ENCODE measurements at places on chromosomes 7 and 10.

GRCh38 chr10:22712956-22713852 is 1.2 kb downstream of the PIP4K2A start:
- DNase-seq: no peak

DNA sequence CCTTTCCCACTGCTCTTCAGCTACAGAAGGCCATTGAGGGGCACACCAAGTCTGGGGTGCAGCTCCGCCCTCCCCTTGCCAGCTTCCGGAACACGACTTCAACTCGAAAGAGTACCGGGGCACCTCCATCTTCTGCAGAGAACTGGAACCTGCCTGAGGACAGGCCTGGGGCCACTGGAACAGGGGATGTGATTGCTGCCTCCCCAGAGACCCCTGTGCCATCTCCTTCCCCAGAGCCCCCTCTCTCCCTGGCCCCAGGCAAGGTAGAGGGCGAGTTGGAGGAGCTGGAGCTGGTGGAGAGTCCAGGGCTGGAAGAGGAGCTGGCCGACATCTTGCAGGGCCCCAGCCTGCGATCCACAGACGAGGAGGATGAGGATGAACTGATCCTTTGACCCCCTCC is 10.9 kb downstream of the FAM131B start:
- no peak for DNase-seq

DNA sequence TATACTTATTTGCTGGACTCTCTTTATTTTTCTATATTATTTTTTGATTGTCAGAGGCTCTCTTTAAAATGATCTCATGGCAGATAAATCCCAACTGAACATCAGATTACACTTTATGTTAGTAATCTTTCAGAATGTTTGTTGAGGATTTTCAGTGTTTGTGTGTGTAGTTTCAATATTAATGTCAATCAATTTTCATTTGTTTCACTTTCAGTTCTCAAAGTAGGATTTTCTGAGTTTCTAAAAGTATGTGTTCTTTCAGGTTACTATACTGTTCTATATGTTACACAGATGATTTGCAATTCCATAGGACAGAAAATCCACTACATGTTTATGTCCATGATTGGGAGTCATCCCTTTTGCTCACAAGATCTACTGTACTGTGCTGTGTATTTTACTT is 311.9 kb upstream of the POT1 start:
- no peak for DNase-seq

GRCh38 chr10:103784089-103784488 is 71.3 kb downstream of the SH3PXD2A start:
- DNase-seq: no peak

GRCh38 chr7:68488341-68489060 is 1109.8 kb upstream of the AUTS2 start:
- no peak for DNase-seq

- DNase-seq: no peak
Measured at GRCh38 chr7:110043519-110043918, 1047.4 kb upstream of the LRRN3 start.

- no peak for DNase-seq
Measured at GRCh38 chr7:114889646-114890285, 32.1 kb upstream of the MDFIC start.

GRCh38 chr10:107814865-107815487 is 650.5 kb upstream of the SORCS1 start:
- DNase-seq: no peak

- DNase-seq: no peak
Measured at GRCh38 chr7:27113991-27114769, 11.7 kb upstream of the HOXA2 start.

GRCh38 chr10:28730031-28730778 is 52.9 kb downstream of the BAMBI start:
- no peak for DNase-seq

GRCh38 chr10:103592186-103593021 is 98.9 kb downstream of the NEURL1 start:
- DNase-seq: no peak

DNA sequence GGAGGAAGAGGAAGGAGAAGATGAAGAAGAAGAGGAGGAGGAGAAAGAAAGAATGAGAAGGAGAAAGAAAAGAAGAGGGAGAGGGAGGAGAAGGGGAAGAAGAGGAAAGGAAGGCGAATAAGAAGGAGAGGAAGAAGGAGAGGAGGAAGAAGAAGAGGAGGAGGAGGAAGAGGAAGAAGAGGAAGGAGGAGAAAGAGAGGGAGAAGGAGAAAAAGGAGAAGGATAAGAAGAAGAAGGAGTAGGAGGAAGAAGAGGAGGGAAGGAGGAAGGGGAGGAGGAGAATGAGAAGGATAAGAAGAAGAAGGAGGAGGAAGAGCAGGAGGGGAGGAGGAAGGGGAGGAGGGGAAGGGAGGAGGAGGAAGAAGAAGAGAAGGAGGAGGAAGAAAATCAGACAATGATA is 149.2 kb upstream of the LYZL2 start:
- no peak for DNase-seq

GRCh38 chr10:34549001-34549400 is 266.1 kb downstream of the PARD3 start:
- no peak for DNase-seq

- no peak for DNase-seq
Measured at GRCh38 chr7:138865843-138866242, 67.8 kb upstream of the ATP6V0A4 start.

DNA sequence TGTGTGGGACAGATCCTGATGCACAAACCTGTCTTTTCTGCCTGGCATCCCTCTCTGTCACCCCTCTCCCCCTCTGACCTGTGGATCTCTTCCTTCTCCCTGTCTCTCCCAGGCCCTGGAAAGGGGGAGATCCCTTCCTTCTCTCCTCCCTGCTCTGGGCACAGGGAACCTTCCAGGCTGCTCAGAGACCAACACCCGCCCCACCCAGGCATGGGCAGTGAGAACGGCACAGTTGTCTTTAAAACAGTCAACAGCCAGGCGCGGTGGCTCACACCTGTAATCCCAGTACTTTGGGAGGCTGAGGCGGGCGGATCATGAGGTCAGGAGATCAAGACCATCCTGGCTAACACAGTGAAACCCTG is 34.7 kb downstream of the KCNH2 start:
- DNase-seq: no peak

DNA sequence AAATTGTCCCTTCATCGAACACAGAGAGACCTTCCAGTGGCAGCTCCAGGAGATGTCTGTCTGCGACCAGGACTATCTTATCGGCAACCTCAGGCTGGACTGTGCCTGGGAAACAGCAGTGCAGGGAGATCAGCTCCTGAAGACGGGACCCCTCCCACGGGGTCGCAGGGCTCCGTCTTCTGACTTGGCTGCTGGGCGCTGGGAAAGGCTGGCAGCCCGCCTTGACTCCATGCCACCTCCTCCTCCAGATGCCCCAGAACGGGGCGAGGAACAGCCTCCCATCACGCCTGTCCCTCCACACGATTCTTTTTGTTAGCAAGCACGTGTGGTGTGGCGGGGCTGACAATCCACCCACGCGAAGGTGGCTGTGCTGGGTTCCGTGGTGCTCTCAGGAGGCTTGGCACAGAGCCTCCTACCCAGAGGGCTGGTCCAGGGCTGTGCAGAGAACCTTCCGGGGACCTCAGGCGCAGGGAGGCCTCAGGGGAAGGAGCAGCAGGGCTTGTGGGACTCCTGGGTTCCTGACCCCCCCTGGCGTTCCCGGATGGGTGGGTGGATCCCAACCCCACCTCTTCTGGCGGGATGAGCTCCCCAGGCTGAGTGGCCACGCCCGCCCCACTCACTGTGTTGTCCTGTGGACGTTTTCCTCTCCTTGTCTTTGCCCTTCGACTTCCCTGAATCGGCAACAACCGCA is 47.6 kb upstream of the NKX6-2 start:
- no peak for DNase-seq

DNA sequence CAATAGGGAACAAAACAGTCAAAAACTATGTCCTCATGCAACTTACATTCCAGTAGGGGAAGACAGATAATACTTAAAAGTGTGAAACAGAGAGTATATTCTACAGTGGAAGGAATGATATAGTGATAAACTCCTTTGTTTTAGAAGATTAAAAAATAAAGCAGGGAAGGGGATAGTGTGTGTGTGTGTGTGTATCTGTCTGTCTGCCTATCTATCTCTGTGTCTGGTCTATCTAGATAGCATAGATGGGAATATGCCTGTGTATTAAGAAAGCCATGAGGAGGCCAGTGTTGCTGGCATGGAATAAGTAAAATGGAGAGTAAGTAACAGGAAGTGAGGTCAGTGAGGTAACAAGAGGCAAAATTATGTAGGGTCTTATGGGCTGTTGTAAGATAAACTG is 42.2 kb downstream of the EXOC6 start:
- DNase-seq: no peak

DNA sequence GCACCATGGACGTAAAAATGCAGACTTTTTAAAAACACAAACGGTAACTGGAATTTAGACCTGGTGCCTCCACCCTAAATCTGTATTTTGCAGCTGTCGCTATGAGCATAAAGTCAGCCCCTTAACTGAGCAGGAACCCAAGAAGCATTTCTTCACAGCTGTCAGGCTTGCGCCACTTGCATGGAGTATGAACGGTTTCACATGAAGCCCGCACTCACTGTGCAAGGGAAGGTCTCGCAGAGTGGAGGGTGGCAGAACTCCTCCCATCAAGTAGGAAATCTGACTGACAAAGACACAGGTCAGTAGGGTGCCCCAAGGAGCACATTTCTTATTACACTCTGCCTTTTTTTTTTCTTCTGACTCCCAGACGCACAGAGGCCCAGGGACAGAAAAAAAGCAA is 58.5 kb downstream of the ELMO1 start:
- no peak for DNase-seq

GRCh38 chr10:84429926-84430520 is 101.6 kb downstream of the CCSER2 start:
- no peak for DNase-seq

- DNase-seq: no peak
Measured at GRCh38 chr10:66180581-66181318, 745.1 kb upstream of the LRRTM3 start.

GRCh38 chr7:32142649-32143048 is 72.4 kb upstream of the PDE1C start:
- no peak for DNase-seq

All from cortex of kidney (tissue), 1 donor.